ENCODE measurements at places on chromosomes 1 and 21.

GRCh38 chr1:175380521-175381300 lies 188.1 kb upstream of the KIAA0040 start:
- DNase-seq, result no peak

- no peak for DNase-seq
Measured at GRCh38 chr1:62198781-62199125, 4.1 kb downstream of the L1TD1 start.

GRCh38 chr1:56496821-56497772 lies 82.3 kb downstream of the PLPP3 start:
- DNase-seq, result no peak

- no peak for DNase-seq
Measured at GRCh38 chr21:31897311-31897710, 24.5 kb downstream of the HUNK start.

- DNase-seq, result no peak
Measured at GRCh38 chr1:70899735-70900134, 147.9 kb downstream of the PTGER3 start.

- no peak for DNase-seq
Measured at GRCh38 chr21:29302359-29302875, 3.7 kb downstream of the BACH1 start.

DNA sequence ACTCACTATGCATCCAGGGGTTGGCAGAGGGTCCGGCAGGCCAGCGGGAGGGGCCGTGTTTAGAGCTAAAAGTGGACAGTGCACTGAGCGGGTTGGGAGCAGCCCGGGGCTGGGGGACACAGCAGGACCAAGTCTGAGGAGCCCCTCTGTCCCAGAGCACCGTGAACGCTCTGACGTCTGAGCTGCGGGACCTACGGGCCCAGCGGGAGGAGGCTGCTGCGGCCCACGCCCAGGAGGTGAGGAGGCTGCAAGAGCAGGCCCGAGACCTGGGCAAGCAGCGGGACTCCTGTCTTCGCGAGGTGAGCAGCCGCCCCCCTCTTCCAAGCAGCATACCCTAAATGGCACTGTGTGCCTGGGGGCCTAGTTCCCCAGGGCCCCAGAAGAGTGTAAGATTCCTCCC lies 25.8 kb downstream of the MFAP2 start:
- no peak for DNase-seq

DNA sequence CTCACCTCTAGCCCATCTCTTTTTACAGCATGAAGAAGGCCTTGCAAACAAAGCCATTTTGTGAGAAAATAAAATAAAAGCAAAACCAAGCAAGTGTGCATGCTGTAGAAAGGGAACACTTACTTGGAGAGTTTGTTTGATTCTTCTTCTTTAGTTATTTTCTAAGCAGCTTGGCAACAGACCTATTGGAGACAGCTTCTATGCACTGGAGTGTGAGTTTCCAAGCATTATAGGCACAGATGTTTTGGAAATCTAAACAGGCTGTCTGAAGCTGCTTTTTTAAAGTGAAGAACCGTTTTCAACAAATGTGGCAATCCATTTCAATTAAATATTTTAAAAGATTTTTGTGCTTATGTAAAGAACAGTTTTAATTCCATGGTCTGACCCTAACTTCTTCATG lies 76.6 kb downstream of the NGF start:
- DNase-seq, result no peak

DNA sequence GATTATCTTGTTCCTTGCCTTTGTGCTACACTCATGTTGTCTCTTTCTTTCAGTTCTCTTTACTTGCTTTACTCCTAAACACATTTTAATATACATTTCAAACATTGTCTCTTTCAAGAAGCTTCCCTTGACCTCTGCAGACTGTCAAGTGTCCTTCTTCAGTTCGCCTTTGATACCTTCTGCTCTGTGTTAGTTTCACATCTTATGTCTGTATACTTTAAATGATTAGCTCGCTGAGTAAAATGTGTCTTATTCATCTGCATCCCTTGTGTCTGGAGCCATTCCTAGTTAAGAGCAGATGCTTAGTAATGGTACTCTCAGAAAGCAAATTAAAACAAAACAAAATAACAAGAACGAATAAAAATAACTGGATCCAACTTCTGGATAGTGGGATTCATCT lies 303.3 kb downstream of the S1PR1 start:
- DNase-seq, result no peak

GRCh38 chr21:24188506-24188905 lies 1418.8 kb downstream of the MRPL39 start:
- no peak for DNase-seq

GRCh38 chr1:116708255-116708900 lies 40.8 kb upstream of the IGSF3 start:
- DNase-seq, result no peak

DNA sequence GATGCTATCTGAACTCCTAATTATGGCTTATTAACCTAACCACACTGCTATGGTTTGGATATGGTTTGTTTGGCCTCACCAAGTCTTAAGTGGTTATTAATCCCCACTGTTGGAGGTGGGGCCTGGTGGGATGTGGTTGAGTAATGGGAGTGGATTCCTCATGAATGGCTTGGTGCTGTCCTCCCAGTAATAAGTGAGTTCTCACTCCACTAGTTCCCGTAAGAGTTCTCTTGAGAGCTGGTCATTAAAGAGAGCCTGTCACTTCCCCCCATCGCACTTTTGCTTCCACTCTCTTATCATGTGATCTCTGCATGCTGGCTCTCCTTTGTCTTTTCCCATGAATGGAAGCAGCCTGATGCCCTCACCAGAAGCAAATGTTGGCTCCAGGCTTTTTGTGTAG lies 328.8 kb downstream of the PLA2G4A start:
- no peak for DNase-seq

- DNase-seq, result no peak
Measured at GRCh38 chr1:98975113-98975512, 29.5 kb downstream of the PLPPR5 start.

GRCh38 chr1:113551728-113552127 lies 161.4 kb downstream of the MAGI3 start:
- no peak for DNase-seq

- no peak for DNase-seq
Measured at GRCh38 chr1:202251424-202252256, 58.0 kb downstream of the LGR6 start.

DNA sequence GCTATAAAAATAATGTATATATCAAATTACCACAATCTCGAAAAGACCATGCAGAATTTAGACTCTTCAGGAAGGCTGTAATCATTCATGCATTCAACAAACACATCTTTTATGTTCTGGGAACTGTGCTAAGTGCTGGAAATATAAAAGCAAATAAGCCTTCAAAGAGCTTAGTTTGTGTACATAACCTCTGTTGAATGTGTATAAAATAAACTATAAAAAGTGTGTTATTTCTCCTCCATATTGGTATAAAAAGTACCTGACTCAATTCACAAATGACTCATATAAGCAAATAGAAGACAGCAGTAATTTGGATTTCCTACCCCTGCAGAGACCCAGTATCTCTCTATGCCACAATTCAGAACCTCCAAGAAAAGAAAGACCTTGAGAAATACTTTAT lies 36.8 kb downstream of the RAB3GAP2 start:
- no peak for DNase-seq

- DNase-seq, result no peak
Measured at GRCh38 chr1:159828176-159828575, 1.5 kb downstream of the SLAMF8 start.

GRCh38 chr21:46639489-46640386 lies 4.3 kb downstream of the PRMT2 start:
- DNase-seq, result no peak

DNA sequence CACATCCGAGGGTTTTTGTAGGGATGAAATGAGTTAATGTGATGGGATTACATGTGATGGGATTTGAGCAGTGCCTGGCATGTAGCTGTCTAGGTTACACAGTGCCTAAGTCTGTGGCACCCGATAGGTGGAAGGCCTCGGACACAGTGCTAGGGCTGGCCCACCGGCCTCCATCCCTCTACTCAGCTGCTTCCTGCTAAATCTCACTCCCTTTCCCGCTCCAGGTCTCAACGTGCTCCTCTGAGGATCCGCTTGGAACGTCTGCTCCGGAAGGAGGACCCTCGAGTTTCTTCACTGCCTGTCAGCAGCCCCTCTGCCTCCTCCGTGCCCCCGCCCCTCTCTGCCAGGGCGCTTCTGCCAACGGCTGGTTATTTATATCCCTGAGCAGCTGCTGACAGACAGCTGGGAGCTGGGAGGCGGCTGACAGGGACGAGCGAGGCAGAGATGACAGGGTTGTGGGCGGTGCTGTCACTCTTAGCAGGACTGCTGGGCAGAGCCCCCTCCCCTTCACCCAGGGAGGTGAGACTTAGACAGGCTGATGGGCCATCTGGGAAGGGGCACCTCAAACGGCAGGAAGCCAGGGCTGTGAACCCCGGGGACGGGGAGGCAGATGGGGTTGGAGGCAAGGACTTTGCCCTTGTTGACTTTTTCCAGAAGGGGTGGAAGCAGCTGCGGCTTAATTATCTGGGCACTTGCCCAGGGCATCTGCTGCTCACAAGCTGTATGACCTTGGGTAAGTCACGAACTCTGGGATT lies 26.6 kb upstream of the LRRN2 start:
- no peak for DNase-seq

DNA sequence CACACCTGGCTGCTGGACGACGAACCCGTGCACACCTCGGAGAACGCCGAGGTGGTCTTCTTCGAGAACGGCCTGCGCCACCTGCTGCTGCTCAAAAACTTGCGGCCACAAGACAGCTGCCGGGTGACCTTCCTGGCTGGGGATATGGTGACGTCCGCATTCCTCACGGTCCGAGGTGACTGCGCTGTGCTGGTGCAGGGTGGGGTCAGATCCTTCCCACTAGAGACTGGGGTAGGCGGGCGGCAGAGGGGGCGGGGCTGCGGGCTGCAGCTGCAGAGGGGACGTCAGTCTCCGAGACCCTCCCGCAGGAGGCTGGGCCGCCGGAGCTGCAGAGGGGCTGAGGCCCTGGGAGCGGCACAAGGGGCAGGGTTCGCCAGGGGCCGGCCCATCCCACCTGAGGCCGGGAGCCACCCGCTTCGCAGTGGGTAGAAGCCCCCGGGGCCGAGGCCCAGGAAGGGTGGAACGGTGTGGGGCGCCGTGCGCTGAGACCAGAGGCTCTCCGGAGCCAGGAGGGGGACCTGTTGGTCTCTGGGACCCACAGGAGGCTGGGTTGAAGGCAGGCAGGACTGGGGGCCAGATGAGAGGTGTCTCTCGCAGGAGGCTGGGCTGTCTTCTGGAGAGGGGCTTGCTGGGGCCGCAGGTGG lies 90.6 kb downstream of the TRIM11 start:
- DNase-seq, result no peak

DNA sequence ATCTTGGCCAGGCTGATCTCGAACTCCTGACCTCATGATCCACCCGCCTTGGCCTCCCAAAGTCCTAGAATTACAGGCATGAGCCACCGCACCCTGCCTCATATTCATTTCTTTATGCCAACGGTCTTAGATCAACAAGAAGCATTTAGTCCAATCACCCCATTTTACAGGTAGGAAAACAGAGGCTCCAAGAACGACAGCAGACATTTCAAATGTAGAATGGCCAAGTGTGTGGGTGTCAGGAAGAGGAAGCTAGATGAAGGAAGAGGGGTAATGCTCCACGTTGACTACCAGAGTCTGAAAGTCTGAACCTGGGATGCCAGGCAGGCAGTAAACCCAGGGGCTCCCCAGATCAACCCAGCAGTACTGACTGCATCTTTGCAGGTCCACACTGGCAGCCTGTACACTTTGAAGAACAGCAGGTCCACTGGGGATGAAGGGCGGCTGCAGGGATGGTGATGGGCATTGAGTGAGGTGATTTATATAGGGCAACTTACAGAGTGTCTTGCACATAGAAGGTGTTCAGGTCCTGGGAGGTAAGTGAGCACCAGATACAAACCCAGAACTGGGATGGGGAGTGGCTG lies 120.2 kb downstream of the EPHB2 start:
- no peak for DNase-seq

DNA sequence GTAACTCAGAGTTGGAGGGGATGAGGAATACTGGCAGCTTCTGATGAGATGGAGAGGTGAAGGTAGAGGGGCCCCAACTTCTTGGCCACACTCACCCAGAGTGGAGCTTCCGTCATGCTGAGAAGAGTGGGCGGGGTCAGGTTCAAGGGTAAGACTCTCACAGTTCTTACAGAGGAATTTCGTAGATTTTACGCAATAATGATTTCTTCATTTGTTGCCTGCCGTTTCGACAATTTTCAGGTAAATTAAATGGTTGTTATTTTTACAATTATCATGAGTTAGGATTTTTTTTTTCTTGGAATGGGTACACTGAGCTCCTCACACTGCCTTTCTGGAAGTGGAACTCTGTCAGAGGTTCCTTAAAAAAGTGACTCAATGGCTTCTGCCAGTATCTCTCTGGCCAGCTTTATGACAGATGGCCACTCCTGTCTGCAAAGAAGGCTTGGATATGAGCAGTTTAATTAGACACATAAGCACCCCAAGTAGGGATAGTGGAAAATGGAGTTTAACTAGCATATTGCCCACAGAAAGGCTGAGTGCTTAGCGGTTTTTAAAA lies 13.8 kb upstream of the NLRP3 start:
- DNase-seq, result no peak

DNA sequence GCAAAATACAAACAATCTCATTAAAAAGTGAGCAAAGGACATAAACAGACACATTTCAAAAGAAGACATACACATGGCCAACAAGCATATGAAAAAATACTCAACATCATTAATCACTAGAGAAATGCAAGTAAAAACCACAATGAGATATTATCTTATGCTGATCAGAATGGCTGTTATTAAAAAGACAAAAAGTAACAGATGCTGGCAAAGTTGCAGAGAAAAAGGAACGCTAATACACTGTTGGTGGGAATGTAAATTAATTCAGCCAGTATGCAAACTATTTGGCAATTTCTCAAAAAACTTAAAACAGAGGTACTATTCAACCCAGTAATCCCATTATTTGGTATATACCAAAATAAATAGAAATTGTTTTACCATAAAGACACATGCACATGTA lies 32.2 kb upstream of the TNFSF18 start:
- no peak for DNase-seq

GRCh38 chr1:222995236-222995580 lies 147.8 kb downstream of the TLR5 start:
- DNase-seq, result no peak

- DNase-seq, result no peak
Measured at GRCh38 chr1:223394242-223394641, 1.0 kb downstream of the CCDC185 start.

DNA sequence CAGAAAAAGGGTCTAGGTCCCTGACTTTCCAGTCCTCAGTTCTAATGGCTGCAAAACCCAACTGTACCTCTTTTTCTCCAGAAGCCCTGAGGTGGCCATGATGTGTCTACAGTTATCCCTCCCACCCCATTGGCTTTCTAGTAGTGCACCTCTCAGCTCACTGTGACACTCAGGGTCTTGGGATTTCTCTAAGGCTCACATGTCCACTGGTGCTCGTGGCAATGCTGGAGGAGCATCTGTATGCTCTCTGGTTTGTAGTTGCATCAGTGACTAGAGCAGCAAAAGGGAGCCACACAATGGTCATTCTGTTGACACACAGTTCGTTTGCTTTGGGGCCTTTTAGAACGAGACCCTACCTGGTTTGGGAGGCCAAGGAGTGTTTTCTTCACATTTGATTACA lies 81.6 kb upstream of the SYT6 start:
- DNase-seq, result no peak
